ENCODE measurements at places on chromosomes 12 and 14. TPM values are rescaled to one million over a fixed set of nuclear protein-coding genes. Genes with fewer than 3 reads are reported as not detected.

The MAP3K9 gene
- total RNA-seq = 1.9 TPM

DNA sequence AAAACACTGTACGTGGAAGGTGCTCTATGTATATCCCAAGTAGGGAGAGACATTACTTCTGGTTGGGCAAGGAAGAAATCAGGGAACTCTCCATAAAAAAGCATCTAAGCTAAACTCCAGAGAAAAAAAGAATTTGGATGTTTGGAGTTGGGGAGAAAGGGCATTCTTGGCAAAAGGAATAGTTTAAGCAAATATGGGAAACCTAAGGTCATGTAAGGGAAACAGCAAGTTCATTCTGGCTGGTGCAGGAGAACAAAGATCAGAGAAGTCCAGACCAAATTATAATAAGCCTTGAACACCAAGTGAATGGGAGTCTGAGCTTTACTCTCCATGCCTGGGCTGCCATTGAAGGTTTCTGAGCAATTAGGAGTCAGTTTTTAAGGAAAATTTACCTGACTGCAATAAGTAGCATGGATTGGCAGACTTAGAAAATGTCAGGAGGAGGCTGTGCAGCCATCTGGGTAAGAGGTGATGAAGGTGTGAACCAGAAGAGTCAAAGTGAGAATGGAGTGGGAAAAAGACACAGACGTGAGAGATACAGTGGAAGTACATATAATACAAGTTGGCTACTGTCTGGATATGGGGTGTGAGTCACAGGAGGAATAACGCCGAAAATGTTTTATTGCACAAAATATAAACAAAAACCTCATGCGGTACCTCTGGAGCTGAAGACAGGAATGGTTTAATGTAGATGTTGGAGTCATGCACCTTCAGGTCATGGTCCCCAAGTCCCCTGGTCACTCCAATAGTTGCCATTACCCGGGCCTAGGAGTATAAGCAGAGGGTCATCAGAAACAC, 222.6 kb downstream of the MON2 start:
- no peaks in the 10 kb centered on the region for H3K4me1 ChIP-seq
- no peak overlapping the region for H3K4me3 ChIP-seq

- H3K27ac ChIP-seq = peak overlapping the region; percentile 84
- H3K4me1 ChIP-seq = peaks cover 8% of the 10 kb centered on the region
- no peak overlapping the region for H3K4me3 ChIP-seq
- H3K36me3 ChIP-seq = no peaks in the 10 kb centered on the region
- DNase-seq = no peak
- no peaks in the 10 kb centered on the region for H3K27me3 ChIP-seq
Measured at GRCh38 chr12:91273560-91273959, 90.9 kb upstream of the DCN start.

The CCDC184 gene
- total RNA-seq = 1.0 TPM

The TMPRSS12 gene
- not detected for total RNA-seq

The PTGER2 gene
- 0.60 TPM for total RNA-seq

GRCh38 chr12:22709292-22709691, 84.3 kb downstream of the ETNK1 start:
- H3K27me3 ChIP-seq = no peaks in the 10 kb centered on the region
- no peak overlapping the region for H3K27ac ChIP-seq
- no peak overlapping the region for H3K4me3 ChIP-seq
- H3K36me3 ChIP-seq = no peaks in the 10 kb centered on the region
- DNase-seq = no peak

DNA sequence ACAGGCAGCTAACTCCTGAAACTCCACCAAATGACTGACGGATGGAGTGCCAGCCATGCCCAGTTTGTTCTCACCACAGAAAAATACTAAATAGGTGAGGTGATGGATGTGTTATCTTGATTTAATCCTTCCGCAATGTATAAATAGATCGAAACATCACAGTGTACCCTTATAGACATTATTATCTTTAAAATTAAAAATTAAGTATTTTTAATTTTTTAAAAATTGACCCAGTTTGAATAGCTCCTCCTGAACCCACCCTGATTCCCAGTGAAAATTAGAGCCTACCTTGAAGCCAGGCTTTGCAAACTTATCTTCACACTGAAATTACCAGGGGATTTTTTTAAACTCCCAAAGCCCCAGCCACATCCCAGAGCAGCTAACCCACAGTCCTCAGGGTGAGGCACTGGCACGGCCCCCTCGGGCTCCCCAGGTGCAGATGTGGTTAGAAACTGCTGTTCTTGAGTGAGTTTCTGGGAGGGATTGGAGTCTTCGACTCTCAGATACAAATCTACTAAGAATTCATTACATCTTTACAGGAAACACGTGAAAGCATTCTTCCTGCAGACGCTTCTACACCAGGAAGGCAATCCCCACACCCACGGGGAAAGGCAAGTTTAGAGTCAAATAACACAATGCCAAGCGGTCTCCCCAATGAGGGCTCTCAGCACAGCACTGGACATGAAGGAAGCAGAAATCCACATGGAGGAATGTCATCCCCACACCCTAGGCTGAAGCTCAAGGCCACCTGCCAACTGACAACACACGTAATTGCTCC, 126.4 kb downstream of the RIMBP2 start:
- H3K4me1 ChIP-seq = no peaks in the 10 kb centered on the region
- no peak for DNase-seq
- no peak overlapping the region for H3K27ac ChIP-seq
- peaks cover 74% of the 10 kb centered on the region for H3K27me3 ChIP-seq

The ANO2 gene
- total RNA-seq = 13.0 TPM

The PRICKLE1 gene
- total RNA-seq = 20.9 TPM

DNA sequence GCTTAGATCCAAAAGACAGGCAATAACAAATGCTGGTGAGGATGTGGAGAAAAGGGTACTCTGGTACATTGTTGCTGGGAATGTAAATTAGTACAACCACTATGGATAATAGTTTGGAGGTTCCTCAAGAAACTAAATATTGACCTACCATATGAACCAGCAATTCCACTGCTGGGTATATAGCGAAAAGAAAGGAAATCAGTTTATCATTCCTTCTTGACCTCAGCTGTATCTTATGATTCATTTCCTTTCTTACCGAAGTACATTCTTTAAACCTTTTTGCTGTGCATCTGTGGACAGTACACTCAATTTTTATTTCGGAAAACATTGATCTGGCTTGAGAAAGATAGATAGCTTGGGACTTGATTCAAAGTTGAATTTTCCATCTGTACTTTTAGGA, 183.2 kb upstream of the LRFN5 start:
- H3K36me3 ChIP-seq = no peaks in the 10 kb centered on the region
- DNase-seq = no peak
- H3K27me3 ChIP-seq = no peaks in the 10 kb centered on the region

The ARHGDIB gene
- total RNA-seq = 50.6 TPM

The IKZF4 gene
- total RNA-seq = 8.4 TPM

DNA sequence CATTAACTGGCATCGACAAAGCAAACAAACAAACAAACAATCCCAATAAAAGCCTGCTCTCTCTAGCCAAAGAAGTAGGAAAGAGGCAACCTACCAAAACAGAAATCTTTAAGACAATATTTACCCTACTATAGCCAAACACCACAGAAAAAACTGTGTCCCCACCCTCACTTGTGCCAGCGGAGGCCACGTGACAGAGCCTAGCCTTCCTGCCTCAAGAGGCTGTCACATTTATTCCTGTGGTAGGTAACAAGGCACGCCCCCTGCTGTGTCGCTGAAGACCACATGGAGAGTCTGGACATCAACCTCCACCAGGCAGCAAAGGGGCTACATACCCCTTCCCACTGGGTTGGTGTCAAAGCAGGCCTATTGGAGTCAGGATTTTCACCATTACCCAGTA, 148.1 kb downstream of the LMNTD1 start:
- H3K4me1 ChIP-seq = no peaks in the 10 kb centered on the region
- no peaks in the 10 kb centered on the region for H3K36me3 ChIP-seq
- no peak overlapping the region for H3K4me3 ChIP-seq
- no peaks in the 10 kb centered on the region for H3K27me3 ChIP-seq

DNA sequence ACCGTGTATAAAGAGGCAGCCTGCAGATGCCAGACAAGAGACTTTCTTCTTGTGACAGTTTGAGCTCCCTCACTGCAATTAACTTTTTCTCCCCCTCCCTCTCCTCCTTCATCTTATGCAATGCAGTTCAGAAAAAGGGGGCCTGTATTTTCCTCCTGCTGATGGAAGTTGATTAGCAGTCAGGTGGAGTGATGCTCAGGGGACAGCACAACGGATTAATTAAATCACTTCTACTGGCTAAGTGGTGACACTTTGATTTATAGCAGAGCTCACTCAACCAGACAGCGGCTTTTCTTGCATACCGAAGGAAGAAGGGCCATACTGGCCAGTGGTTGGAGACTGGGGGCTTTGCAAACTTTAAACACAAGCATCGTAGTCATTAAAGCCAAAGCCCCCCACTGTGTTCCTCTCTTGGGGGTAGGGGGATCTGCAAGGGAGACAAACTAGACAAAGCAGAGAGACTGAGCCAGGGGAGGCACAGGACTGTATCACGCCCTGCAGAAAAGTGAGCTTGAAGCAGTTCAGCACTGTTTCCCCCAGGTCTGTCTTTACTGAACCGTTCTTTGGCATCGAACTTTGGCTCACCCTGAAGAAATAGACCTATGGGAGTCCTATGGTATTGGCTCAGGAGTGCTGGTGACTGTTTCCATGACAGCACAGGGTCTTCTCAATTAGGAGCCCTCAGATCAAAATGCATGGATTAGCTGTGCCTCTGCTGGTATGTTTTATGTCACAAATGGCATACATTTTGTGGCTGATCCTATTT, 47.7 kb downstream of the SPRING1 start:
- no peak overlapping the region for H3K4me3 ChIP-seq
- DNase-seq = no peak
- H3K27ac ChIP-seq = no peak overlapping the region
- H3K4me1 ChIP-seq = peaks cover 33% of the 10 kb centered on the region
- H3K27me3 ChIP-seq = peaks cover 50% of the 10 kb centered on the region
- no peaks in the 10 kb centered on the region for H3K36me3 ChIP-seq

The MYBPC1 gene
- total RNA-seq = 7.3 TPM

- peaks cover 5% of the 10 kb centered on the region for H3K36me3 ChIP-seq
- H3K4me3 ChIP-seq = no peak overlapping the region
- no peak overlapping the region for H3K27ac ChIP-seq
- H3K27me3 ChIP-seq = no peaks in the 10 kb centered on the region
Measured at GRCh38 chr14:37246427-37246829, 48.7 kb downstream of the MIPOL1 start.
